ENCODE measurements at places on chromosomes 5 and 9.
A peak's percentile ranks its signal among the peaks of the same experiment; 100 is the strongest.

- DNase-seq: no peak
These were observed 81.1 kb downstream of the BOD1 start for GRCh38 chr5:173535166-173535975.

GRCh38 chr5:122600924-122601323, 174.0 kb upstream of the SNX2 start:
- DNase-seq: no peak

GRCh38 chr9:127033061-127033460, 89.4 kb downstream of the ANGPTL2 start:
- no peak for DNase-seq

DNA sequence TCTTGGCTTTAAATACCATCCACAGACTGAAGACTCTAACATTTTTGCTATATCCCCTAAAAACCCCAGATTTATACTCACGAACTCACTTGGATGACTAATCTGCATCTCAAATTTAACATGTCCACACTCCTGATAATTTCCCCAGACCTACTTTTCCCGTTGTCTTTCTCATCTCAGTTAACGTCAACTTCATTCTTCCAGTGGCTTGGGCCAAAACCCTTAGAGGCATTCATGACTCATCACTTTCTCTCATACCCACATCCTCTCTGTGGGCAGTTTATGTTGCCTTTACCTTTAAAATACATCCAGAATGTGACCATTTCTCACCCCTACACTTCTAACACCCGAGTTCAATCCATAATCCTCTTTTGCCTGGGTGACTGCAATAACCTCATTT, 96.7 kb downstream of the EDIL3 start:
- DNase-seq: peak; percentile 96

DNA sequence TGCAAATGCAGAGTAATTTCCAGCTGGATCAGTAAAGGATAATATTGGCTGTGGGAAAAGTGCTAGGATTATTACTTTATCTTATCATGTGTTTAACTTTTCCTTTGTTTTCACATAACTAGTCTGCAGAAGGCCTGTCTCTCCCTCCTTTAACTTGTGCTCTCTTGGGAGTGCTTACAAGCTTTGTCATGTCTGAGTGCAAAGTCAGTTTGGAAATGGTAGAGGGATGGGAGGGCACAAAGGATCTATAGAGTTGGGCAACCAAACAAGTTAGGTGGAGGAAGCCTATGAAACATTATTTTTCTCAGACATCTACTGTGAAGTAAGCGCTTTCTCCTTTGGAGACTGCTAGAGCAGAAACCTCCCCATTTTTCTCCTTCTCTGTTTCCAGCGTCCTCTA, 308.8 kb downstream of the ARHGAP26 start:
- no peak for DNase-seq

DNA sequence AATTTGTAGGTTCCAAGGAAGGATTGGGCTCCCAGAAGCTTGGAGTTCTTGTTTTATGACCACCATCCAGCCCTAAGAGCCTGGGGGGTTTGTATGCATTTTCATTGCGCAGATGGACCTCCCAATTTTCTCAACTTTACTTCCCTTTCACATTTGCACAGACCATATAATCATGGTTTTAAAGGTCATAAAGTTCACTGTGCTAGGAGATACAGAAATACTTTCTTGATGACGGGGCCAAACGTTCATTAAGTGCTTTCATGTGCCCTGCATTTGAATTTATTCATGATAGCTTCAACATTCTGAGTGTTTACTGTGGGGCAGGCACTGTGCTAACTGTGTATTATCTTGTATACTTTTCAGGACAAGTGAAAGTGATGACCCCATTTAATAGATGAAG, 51.5 kb downstream of the WWC1 start:
- DNase-seq: no peak

DNA sequence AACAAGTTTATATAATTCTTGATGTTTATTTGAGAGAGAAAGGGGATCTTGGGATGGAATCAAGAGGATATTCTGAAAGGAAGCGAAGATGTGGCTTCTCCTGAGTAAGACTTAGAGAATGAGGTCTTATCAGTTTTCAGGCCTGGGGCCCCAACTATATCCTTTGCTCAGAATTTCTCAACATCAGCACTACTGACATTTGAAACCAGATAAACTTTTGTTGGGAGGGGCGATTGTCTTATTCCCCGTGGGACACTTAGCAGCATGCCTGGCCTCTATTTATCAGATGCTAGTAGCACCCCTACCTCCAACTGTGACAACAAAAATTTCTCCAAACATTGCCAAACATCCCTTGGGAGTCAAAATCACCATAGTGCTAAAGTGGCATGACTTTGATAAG, 567.7 kb downstream of the MAT2B start:
- DNase-seq: no peak

Data from fibroblast of skin of back (primary cell).